ENCODE measurements at places on chromosomes 5 and 9. TPM values are rescaled to one million over a fixed set of nuclear protein-coding genes. Genes with fewer than 3 reads are reported as not detected.

Gene RIGI
- total RNA-seq, result 5.0 TPM

- no peak for DNase-seq
Measured at GRCh38 chr5:56175488-56175887, 57.6 kb downstream of the ANKRD55 start.

Gene CFAP90
- not detected for total RNA-seq

- DNase-seq, result no peak
Measured at GRCh38 chr5:170293273-170293672, 4.3 kb downstream of the LCP2 start.

Gene CCL27
- total RNA-seq, result not detected

Gene FNBP1
- 181 TPM for total RNA-seq

- no peak for DNase-seq
Measured at GRCh38 chr5:159100782-159101646, 1.3 kb upstream of the EBF1 start.

Gene PCDHB3
- not detected for total RNA-seq

DNA sequence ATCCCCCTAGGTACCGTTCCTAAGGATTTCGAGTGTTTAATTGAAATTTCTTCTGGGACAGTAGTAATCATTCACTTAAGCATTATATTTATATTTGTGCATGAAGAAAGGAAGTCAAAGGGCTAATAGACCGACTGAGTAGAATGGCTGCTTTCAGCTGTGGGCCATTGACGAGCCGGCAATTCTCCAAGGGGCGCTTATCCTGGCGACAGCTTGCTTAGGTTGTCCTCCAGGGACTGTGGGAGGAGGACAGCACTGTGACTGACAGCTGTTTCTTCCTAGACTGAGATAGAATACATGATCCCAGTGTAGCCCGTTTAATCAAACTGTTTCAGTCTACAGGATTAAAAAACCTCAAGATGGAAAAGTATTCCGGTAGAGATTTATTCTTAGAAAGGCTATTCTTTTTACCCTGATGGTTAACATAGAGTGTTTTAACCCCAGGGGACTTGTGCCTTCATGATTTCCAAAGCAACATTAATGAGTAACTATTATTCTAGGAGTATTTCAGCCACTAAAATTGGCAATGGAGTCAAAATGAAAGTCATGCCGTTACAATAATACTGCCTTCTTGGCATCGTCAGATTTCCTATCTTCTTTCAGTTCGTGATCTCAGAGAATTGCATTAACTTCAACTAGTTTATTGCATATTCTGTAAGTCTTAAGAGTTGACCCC lies 943.1 kb upstream of the WWC1 start:
- DNase-seq, result no peak

GRCh38 chr9:35028341-35028740 lies 38.8 kb downstream of the DNAJB5 start:
- no peak for DNase-seq

DNA sequence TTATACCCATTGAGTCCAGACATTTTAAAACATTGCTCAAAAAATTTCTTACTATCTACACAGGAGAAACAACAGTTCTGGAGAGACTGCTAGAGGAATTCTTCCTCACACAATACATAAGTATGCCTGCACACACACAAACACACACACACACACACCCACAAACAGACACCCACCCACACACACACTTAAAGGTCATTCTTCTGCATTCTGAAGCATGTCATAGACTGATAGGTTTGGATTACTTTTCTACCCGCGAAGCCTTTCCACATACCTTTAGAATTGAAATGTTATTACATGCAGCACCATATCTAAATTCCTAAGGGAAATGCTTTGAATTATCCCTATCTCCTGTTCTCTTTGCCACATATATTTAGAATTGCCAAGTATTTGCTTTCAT lies 80.2 kb downstream of the FAM174A start:
- DNase-seq, result no peak
